CD4-positive, alpha-beta T cell treated with Interleukin-4 for 4 hours (primary cell): ENCODE measurements at places on chromosomes 3 and 15.

DNA sequence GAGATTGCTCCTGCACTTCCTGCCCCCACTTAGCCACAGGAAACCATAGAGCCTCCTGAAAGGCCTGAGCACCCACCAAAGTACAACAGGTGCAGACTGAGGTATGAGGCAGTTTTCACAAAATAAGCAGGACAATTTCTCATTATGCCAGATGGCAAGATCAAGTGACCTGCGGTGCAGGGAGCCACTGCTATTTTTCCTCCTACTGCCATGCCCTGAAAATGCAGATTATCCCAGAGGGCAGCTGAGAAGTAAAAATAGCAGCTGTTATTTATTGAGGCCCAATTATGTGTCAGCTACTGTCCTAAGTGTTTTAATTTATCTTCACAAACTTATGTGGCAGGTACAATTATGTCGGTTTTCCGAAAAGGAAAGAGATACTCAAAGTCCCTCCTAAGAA, 209.5 kb upstream of the ST8SIA2 start:
- no peak for DNase-seq

DNA sequence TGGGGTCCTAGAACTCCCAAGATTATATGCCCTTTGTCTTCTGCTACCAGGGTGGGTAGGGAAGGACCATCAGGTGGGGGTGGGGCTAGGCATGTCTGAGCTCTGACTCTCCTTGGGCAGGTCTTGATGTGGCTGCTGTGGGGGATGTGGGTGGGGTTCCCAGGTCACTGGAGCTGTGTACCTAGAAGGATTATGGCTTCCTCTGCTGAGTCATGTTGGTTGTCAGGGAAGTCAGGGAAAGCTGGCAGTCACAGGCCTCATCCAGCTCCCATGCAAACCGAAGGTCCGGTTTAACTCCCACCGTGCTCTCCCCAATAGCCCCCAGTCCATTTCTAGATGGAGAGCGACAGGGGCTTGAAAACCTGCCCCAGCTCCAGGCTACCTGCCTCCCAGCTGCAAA, 35.2 kb downstream of the EID1 start:
- no peak for DNase-seq

DNA sequence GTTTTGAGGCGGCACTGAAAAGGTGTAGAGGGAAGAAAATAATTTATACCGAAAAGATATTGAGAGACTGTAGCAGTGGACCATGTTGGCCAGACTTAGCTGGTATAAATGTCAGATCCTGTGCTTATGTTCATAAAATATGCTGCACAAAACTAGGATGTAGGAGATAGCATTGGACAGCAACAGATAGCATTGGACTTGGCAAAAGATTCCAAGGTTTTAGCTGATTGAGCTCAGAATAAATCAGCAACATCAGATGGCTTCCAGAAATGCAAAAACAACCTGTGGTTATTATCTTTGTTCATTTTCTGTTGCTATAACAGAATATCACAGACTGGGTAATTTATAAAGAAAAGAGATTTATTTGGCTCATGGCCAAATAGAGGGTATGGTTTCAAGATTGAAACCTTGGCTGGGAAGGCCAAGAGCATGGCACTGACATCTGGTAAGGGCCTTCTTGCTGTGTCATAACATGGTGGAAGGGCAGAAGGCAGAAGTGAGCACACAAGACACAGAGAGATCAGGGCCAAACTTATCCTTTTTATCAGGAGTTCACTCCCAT, 34.7 kb downstream of the SLC28A1 start:
- no peak for DNase-seq

GRCh38 chr15:52803108-52803466, 13.0 kb upstream of the ONECUT1 start:
- DNase-seq, result no peak

DNA sequence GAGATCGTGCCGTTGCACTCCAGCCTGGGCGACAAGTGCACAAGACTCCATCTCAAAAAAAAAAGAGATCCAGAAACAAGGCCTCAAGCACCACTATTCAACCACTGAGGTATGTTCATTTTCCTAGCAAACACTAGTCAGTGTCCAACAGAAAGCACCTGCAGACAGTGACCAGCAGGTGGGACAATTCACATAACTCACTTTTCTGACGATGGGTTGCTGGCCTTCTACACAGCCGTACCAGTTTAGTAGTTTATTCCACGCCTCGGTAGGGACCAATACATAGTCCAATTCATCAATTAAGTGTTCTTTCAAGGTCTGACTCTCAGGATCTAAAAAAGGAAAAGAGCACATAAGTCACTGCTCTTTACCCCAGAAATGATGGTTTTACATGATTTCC, 12.4 kb downstream of the USP4 start:
- DNase-seq, result no peak

GRCh38 chr15:31476866-31477265, 150.2 kb downstream of the KLF13 start:
- DNase-seq, result no peak

GRCh38 chr15:85692873-85693272, 101.9 kb downstream of the KLHL25 start:
- peak; percentile 93 for DNase-seq

GRCh38 chr15:99605490-99605931, 39.7 kb downstream of the MEF2A start:
- no peak for DNase-seq

- peak; percentile 67 for DNase-seq
Observed at GRCh38 chr3:108088697-108089096, 2.1 kb downstream of the CD47 start.
